CD4-positive, alpha-beta T cell treated with Interleukin-1 beta for 1 hour (primary cell): ENCODE measurements at places on chromosomes 1 and 21.
A peak's percentile ranks its signal among the peaks of the same experiment; 100 is the strongest.

DNA sequence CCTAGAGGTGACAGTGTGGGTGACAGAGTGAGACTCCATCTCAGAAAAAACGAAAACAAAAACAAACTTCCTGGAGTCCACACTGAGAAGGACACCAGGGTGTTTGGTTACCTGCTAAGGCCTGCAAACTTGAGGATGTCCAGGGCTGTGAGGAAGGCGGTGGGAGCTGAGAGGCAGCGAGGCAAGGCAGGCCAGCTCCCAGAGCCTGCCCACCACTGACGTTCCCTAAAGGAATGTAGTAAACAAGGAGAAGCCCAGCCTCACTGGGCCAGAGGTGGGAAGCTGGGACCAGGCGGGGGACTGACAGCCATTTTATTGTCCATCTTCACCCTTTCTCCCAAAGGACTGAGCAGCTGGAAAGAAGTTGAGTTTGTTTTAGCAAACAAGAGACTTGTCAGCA lies 24.1 kb downstream of the SHISA4 start:
- DNase-seq = no peak

DNA sequence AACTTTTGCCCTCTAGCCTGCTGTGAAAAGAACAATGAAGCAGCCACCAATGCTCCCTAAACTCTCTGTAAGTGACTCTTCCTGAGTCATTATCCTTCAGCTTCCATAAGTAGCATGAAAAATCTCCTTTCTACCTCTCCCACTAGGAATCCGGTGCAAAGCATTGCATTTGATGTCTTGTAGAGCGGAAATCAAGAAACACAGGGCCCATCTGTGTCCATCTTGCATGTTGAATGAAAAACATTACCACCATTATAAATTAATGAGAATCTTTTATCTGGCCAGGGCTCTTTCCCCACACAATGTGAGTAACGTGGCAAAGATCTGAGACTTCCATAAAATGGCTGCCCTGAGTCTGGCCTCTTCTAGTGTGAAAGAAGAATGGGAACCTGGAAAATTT lies 324.4 kb downstream of the ADGRL2 start:
- no peak for DNase-seq

- DNase-seq = no peak
Measured at GRCh38 chr1:197896301-197896700, 6.1 kb upstream of the C1orf53 start.

DNA sequence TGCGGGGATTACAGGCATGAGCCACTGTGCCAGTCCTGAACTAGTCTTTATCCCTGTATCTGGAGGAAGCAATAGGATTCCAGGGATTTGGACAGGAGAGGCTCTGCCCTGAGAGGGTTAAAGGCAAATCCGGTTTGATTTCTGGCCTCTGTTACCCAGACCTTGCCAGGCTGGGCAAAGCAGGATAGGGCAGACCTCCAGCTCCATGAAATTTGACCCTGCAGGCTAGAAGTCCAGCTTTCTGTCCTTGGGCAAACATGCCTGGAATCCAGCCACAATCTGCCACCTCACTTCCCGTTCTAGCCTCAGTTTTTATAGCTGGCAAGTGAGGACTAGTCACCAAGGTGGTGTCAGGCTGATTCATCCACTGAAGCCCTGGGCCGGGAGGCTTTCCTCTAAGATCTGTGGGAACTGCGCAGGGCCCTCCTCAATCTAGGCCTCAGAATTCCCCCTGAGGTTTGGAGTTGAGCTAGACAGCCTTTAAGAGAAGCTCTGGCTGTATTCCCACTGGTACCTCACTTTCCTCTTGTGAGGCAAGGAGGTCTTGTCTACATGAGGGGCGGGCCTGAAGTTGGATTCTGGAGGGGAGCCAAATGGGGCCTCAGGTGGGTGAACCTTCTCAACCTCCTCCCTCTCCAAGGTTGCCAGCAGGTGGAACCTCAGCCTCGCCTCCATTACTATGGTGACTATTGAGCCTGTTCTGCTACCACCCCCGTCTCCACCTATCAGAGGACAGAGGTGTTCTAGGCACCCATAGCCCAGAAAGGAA lies 7.0 kb upstream of the P3R3URF start:
- no peak for DNase-seq

- no peak for DNase-seq
Measured at GRCh38 chr1:30319765-30320580, 403.4 kb downstream of the MATN1 start.

DNA sequence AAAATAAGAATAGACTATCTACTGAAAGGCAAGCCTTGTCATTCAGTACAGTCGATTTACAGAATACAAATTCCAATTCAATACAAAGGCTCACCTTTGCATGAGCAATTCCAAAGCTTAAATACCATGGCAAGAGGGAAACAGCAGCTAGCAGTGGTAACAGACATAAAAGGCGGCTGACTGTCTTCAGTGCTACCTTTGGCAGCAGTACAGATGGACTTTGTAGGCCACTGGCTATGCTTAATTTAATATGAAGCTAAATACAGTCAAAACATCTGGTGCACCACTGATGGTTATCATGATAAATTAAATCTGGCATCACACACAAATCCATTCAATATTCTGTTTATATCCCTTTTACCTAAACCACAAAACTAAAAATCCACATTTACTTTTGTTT lies 62.4 kb downstream of the RERE start:
- DNase-seq = no peak

GRCh38 chr1:1926886-1927660 lies 8.0 kb upstream of the TMEM52 start:
- no peak for DNase-seq

GRCh38 chr1:224456637-224456953 lies 22.0 kb upstream of the WDR26 start:
- DNase-seq = no peak

- DNase-seq = no peak
Measured at GRCh38 chr1:11940260-11940921, 5.9 kb downstream of the PLOD1 start.

GRCh38 chr1:111406321-111406768 lies 21.2 kb downstream of the OVGP1 start:
- peak; percentile 51 for DNase-seq

DNA sequence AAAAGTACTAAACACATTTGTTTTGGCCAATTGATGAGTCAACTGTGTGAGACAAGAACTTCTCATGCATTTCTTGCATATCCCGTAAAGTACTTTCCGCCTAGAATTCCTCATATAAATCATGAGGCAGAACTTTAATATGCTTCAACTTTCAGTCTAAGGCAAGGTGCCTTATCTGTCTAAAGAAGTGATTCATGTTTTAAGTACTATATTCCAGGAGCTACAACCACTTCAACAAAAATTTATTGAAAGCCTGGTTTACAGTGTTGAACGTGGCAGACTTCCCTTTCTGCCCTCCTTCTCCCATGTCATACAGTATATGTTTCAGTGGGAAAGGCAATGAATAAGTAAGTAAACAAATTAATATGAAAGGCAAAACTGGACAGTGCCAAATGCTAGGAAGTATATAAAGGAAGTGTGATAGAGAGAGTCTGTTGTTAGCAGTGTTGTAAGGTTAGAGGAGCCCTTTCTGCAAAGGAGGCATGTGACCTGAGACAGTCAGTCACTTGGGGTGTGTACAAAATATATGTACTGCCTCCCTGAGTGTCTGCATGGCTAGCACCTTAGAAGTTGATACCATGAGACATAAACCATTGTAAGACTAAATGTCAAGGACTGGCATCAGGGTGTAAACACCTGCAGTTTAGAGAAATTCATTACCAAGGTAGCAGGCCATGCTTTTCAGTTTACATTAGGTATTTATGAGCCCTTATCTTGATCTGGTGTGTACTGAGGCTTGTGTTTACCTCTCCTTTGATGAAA lies 362.2 kb downstream of the SRGAP2C start:
- DNase-seq = no peak

DNA sequence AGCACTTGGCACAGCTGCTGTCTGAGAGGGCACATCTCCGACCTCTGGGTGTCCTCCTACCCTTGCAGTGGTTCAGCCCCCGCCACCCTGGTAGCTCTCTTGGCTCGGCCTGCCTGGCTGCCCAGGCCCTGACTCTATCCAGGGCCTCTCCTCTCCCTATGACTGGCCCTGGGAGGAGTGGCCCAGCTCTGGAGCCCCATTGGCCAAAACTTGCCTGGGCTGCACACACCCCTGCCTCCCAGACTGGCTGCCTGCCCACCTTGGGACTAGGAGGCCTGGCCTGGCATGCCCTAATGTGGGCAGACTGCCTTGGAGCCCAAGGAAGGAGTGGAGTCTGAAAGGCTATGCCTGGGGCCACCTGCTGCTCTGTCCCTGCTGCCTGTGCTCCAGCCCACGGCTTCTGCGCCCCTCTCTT lies 33.6 kb downstream of the ACOT11 start:
- DNase-seq = no peak

GRCh38 chr1:46719689-46720088 lies 775 bp upstream of the EFCAB14 start:
- DNase-seq = no peak

GRCh38 chr1:12539705-12540579 lies 78.1 kb downstream of the DHRS3 start:
- no peak for DNase-seq

DNA sequence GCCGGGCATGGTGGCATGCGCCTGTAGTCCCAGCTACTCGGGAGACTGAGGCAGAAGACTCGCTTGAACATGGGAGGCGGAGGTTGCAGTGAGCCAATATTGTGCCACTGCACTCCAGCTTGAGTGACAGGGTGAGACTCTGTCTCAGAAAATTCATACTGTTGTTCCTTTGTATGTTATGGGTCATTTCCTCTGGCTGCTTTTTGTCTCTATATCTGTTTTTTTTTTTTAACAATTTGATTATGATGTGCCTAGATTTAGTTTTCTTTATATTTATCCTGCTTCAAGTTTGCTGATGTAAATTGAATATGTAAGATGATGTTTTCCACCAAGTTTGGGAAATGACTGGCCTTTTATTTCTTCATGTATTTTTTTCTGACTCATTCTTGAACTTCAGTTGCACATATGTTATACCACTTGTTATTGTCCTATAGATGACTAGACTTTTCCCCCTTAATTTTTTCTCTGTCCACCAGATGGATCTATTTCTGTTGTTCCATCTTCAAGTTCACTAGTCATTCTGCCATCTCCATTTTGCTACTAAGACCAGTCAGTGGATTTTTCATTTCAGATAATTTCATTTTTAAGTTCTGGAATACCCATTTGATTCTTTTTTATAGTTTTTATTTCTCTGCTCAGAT lies 173.5 kb downstream of the GALNT2 start:
- DNase-seq = no peak

DNA sequence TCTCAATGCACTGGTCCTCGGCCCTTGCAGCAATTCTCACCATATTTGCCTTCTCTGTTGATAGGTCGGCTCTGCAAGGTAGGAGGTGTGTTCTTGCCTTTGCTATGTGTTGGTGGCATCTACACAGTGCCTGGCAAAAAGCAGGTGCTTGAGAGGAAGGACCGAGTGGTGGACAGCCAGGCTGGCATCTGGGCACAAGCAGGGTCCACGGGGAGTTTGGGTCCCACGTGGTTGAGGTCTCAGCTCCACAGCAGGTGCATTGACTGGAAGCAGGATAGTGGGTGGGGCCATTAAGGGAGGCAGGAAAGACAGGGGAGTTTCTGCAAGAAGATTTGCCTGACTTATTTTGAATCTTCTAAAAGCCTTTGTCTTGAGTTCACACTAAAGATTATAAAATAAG lies 81.2 kb upstream of the WNT4 start:
- DNase-seq = no peak

DNA sequence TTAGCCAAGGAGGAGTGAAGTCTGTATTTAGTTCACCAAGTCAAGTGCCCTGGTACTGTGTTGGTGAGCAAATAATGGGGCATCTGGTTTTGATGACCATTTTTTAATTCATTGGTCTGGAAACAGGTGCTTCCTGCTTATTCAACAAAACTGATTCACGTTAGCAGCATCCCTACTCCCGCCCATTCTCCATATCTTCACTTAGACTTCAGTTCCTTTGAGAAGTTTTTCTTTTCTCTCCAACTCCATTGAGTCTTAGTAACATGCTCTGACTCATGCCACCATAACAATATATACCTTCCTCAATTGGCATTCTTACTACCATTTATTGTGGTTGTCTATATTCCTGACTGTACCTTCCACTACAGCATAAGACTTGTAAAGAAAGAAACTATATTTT lies 468.9 kb downstream of the DPYD start:
- no peak for DNase-seq

GRCh38 chr1:168441745-168442144 lies 102.1 kb downstream of the XCL2 start:
- no peak for DNase-seq

DNA sequence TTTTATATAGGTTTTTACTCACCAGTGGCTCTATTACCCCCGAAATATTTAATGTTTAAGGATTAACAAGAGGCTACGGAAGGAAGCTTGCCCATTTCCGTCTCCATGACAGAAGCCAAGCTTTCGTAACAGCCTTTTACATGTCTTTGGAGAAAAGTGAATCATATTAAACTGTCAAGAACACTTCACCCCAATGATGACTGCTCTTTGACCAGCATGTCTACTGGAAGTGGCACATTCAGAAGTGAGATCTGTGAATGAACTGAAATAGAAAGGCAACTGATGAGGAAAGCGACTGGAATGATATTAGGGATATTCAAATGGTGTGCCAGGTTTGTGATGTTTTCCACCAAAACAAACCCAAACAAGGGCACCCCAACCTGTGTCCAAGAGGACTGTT lies 8.5 kb upstream of the PRDM15 start:
- no peak for DNase-seq

GRCh38 chr1:45015683-45016082 lies 3.6 kb downstream of the UROD start:
- no peak for DNase-seq

DNA sequence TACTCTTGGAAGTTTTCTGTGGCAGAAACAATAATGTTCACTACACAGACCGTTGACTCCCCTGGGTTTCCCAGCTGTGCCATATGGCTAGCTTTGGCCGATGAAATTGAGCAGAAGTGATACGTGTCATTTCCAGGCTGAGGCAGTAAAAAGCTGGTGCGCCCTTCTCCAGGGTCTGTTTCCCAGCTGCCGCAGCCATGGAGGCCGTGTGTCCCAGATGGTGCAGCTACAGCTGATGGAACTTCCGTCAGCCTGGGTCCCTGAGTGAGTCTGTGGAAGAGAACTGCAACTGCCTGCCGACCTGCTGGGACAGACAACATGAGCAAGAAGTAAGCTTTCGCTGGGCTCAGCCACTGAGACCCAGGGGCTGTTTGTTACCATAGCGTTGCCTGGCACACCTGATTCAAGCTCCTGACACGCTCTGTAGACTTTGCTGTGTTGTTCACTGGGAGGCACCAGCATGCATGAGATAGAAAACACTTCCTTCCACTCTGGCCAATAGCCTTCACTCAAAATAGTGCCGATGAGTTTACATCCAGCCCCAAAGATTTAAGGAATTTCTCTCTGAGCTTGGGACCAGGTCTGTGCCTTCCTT lies 116.3 kb upstream of the SLC25A33 start:
- no peak for DNase-seq

- DNase-seq = no peak
Measured at GRCh38 chr1:56070601-56071000, 508.8 kb downstream of the PLPP3 start.

- no peak for DNase-seq
Measured at GRCh38 chr1:172815740-172816139, 156.8 kb downstream of the FASLG start.
